ENCODE measurements at places on chromosomes 6 and 20.
A peak's percentile ranks its signal among the peaks of the same experiment; 100 is the strongest.

DNA sequence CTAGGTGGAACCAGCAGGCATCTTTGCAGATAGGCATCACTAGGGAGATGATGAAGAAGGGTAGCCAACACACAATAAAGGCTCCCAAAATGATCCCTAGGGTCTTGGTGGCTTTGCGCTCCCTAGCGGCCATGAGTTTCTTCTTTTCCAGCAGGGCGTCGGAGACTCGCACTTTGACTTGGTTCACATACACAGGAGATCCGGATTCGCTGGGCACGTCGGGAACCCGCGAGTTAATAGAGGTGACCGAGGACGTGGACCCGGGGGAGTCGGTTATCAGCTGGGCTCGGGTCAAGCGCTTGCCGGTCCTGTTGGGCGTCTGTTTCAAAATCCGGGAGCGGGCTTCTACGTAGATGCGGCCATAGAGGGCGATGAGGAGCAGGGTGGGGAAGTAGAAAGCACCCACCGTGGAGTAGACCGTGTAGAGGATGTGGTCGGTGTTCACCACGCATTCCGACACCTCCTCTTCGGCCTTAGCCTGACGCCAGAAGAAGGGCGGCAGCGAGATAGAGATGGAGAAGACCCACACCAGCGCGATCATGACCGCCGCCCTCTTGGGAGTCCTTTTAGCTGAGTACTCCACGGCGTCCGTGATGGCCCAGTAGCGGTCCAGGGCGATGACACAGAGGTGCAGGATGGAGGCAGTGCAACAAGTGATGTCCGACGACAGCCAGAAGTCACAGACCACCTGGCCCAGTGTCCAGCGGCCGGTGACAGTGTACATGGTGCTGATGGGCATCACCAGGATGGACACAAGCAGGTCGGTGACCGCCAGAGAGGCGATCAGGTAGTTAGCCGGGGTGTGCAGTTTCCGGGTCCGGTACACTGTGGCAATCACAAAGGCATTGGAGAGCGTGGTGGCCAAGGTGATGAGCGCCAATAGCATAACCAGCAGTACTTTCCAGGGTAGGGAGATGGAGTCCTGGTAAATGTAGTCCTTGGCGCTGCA, 658 bp downstream of the HTR1B start:
- DNase-seq, result peak; percentile 55

GRCh38 chr6:32175322-32175710, 568 bp downstream of the AGPAT1 start:
- no peak for DNase-seq

DNA sequence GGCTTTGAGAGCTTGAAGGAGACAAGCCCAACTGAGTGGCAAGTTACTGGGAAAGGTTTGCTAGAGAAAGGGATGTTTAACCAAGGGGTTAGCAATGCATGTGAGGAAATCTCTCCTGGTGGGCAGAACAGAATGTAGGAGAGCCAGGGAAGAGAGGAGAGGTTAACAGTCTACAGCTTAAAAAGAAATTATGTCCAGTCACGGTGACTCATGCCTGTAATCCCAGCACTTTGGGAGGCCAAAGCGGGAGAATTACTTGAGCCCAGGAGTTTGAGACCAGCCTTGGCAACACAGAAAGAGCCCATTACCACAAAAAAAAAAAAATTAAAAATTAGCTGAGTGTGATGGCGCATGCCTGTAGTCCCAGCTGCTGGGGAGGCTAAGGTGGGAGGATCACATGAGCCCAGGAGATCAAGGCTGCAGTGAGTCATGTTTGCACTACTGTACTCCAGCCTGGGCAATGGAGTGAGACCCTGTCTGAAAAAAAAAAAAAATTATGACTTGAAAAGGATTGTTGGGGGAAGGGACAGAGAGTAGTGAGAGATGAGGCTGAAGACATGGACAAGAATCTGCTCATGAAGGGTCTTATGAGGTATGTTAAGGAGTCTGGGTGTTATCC, 264.9 kb downstream of the TBC1D7 start:
- no peak for DNase-seq

- peak; percentile 14 for DNase-seq
Observed at GRCh38 chr6:81697559-81697958, 54.9 kb downstream of the TENT5A start.

GRCh38 chr6:132401618-132402285, 477 bp upstream of the MOXD1 start:
- DNase-seq, result peak; percentile 37

- no peak for DNase-seq
Observed at GRCh38 chr6:89071036-89071435, 9.5 kb upstream of the PNRC1 start.

DNA sequence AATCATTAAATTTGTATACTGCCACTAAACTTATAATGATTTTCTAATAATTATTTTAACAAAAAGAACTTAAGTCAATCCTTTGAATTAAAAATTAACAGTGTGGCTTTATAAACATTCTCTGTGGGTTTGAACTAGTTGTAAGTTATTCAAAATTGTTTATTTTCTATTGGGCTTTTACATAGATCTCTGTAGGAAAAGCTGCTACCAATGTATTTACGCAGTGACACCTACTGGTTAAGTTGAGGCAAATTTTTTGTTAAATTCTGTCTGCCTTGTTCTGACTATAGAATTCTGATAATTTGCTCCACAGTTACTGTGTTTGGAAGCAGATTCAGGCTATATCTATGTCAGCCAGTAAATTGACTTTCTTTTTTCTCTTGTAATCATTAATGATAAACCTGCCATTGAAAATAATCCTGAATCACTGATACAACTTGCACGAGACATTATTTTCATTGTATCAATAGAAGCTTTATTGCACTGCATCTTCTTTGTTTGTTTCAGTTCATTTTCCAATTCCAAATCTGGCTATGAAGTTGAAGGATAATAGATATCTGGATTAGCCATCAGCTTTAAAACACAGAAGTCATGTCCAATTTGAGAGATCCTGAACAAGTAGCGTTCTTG, 66.0 kb upstream of the UTRN start:
- no peak for DNase-seq

DNA sequence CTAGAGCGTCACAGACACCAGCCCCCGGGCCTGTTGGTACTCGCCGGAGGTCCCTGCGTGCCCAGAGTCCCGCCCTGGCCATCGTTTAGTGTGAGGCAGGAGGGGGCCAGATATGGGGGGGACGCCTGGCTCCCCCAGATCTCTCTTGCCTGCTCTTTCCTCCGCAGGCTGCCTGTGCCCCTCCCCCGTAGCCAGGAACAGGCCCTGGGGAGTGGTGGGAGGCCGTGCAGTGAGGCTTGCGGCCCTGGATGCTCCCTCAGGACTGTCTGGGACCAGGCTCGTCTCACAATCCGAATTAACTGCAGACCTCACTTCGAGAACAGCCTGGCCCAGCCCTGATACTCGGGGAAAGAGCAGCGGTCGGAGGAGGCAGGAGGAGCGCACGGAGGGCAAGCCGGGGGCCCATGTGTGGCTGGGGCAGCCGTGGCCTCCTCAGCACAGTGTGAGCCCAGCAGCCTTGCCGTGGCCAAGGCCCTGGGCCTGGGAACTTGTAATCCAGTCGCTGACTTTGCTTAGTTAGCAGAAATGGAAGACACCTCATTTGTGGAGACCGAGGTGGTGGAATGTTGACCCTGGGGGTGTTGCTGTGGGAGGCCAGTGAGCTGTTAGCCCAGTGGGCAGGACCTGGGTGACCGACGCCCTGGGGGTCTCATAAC, 28.7 kb downstream of the FRMD1 start:
- no peak for DNase-seq

DNA sequence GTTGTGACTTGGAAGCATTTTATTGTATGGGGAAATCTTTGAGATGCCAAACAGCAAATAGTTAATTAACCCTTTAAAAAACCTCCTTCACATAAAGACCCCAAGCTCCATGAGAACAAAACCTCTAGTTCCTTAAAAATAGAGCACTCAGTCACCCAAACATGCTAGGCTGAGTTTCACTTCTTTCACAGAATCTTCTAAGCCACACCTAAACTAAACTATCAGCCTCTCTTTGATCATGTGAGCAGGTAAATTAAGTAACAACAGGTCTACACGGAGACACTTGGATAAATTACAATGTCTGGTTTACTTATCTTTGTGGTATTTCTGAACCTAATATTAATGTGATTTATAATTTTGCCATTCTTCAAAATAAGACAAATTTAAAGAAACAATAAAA, 205.2 kb upstream of the MARCKS start:
- no peak for DNase-seq

DNA sequence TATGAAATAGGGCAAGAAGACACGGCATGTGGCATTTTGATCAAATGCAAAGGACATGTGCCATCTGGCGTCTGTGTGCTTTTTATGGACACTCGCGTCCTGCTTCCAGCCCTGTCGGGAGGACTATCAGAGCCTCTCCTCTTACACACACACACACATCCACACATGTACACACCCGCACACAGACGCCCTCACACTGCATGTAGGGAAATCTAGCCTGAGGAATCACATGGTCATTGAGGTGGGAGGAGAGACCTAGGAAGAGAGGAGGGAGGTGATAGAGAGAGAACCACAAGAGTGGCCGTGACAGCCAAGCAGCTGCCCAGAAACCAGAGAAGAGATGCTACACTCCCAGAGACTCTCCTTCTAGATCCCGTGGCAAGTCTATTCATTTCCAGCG, 105.9 kb upstream of the CDYL start:
- no peak for DNase-seq

DNA sequence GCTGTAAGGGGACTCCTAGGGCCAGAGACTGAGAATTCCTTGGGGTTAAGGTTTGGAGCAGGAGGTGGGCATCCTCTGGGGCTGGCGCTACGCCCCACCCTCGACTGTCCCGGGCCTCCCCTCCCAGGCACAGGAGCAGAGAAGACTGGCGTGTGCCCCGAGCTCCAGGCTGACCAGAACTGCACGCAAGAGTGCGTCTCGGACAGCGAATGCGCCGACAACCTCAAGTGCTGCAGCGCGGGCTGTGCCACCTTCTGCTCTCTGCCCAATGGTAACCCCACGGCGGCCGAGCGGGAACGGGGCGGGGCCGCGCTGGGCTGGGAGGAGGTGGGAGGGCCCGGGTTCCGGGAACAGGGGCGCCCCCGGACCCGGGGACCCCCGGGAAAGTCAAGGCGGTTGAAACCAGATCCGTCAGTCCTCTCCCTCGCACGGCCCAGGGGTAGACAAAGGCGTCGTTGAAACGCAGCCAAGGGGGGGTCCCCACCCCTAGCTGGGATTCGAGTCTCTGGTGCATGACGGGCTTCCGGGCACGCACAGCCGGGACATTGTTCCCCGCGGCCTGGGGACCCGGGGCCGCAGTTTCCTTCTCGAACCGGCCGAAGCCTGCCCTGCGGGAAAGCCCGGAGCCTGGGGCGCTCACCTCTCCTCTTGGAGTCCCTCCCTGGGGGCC, 844 bp downstream of the WFDC2 start:
- DNase-seq, result peak; percentile 67

DNA sequence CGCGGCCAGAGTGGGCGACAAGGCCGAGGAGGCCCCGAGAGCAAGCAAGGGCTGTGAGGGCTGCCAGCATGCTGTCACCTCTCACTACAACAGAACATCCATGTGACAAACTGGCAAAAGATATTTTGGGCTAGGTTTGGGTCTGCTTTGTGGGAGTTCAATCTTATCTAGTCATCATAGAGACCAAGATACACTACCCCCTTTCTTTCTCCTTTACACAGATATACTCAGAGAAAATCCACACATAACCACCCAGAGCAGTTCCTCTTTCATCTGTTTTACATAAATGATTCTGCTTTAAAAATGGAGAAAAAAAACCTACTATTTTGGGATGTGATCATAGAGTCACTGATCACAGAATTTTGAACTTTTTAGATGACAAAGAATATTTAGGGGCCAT, 16.8 kb downstream of the SOX4 start:
- DNase-seq, result no peak

DNA sequence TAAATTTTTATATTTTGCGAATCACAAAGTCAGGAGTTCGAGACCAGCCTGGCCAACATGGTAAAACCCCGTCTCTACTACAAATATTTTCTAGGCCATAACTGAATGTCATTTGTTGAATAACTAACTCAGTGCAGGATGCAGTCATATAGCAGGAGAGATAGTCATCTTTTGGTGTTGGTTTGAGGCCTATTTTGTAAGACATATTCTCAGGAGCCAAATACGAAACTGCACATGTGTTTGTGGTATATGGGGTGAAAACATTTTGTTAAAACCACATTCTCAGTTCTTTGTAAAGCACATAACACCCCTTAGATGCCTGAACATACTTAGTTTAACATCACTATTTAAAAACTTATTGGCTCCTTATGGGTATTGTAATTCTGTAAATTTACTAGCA, 4.7 kb upstream of the ENPP5 start:
- DNase-seq, result no peak

DNA sequence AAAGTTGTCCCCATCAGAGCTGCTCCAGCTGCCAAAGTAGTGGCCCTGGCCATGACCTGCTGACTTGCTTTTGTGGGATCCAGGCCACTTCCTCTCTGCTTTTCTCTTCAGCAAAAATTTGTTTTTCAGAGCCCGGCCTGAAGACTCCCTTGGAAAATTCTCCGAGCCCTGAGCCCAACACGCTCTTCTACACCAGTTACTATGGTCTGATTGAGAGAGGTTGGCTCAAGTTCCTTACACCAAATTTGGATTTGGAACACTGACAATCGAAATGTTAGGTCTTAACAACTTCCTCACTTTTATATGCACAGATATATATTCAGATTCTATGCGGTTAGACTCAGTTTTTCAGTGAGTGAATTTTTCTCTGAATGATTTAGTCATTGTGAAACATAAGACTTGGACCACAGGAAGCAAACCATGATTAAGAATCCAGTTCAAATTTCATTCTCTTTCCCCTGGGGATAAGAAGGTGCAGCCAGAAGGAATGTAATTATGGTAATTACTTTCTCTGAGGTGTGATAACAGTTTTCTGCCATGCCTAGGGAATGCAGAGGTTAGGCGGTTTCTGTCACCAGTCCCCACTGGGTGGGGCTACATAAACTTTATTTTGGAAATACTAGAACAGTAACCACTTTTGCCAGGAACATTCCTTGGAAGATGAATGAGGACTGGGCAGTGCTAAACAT, 365.2 kb downstream of the SYNE1 start:
- no peak for DNase-seq

GRCh38 chr6:170284126-170284773, 6.6 kb downstream of the DLL1 start:
- DNase-seq, result no peak

- no peak for DNase-seq
Observed at GRCh38 chr6:24951811-24952299, 16.1 kb upstream of the RIPOR2 start.

- no peak for DNase-seq
Observed at GRCh38 chr6:150196942-150197745, 54.3 kb downstream of the PPP1R14C start.

GRCh38 chr20:23059846-23060245, 10.4 kb upstream of the THBD start:
- DNase-seq, result peak; percentile 55

GRCh38 chr6:97778290-97779038, 495.4 kb upstream of the MMS22L start:
- DNase-seq, result no peak
